ENCODE measurements at places on chromosomes 6 and 20.
A peak's percentile ranks its signal among the peaks of the same experiment; 100 is the strongest.

DNA sequence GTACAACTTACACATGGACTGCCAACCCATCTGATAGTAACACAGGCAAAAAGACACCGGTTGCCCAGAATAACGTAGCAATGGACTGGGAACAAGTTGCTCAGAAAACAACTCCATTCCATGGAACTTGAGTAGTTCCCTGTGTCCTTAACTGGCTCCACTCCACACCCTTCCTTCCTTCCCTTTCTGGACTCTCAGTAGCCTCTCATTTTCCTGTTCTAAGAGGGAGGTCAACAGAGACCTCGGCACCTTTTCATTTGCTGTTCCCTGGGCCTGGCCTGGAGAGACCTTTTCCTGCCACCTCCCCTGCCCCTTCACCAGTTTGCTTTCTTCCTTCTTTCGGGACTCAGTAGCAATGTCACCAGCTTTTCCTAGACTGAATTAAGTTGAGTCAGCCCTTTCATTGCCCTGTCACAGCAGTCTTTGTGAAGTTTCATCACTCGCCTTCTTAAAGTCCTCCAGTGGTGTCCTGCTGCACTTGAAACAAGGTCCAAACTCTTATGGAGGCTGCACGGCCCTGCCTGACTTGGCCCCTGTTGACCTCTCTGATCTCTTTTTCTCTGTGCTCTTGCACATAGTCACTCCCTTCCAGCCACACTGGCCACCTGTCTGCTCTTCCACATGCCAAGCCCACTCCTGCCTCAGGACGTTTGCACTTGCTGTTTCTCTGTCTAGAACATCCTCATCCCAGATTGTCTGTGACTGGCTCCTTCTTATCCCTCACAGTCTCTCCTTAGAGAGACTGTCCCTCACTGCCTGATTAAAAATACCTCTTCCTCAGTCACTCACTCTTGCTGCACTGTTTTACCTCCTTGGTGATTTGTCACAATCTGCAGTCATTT, 90.8 kb downstream of the KCNB1 start:
- no peak for DNase-seq

DNA sequence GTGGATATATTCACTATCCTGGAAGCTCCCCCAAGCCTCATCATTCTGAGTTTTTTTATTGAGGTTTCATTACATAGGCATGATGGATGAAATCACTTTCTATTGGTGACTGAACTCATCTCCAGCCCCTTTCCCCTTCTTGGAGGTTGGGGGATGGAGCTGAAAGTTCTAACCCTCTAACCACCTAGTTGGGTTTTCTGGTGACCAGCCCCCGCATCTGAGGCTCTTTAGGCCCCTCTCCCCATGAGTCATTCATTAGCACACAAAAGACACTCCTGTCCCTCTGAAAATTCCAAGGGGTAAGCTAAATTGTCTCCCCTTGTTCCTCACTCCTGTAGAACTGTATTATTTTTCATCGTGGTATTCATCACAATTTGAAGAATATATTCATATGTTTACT, 33.3 kb downstream of the GFRA4 start:
- DNase-seq = no peak

DNA sequence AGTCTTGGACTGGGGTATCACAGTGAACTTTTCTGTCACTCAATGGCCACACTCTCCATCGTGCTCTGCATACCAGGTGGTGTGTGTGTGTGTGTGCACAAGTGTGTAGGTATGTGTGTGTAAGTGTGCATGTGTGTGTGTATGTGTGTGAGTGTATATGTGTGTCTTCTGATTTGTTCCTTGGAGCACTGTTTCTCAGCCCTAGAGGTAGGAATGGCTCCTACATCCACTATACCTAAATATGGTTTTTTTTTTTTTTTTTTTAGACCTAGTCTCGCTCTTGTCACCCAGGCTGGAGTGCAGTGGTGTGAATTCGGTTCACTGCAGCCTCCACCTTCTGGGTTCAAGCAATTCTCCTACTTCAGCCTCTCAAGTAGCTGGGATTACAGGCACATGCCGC, 236.6 kb downstream of the PHF3 start:
- no peak for DNase-seq

- no peak for DNase-seq
These were observed 98.7 kb downstream of the BACH2 start for GRCh38 chr6:90197854-90198496.

DNA sequence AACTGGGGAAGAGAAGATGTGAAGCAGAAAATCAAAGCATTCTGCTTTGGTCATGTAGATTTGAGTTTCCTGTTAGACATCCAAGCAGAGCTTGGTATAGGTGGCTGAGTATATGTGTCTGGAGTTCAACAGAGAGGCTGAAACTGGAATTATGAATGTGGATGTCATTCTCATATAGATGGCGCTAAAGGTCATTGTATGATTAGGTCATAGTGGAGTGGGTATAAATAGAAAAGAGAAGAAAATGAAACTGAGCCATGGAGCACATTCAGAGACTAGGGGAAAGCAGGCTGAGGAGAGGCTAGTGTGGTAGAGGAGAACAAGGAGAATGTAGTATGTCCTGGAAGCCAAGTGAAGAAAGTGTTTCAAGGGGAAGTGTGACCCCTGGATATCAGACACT, 295.6 kb upstream of the PLN start:
- no peak for DNase-seq

GRCh38 chr20:10799735-10800134, 125.9 kb upstream of the JAG1 start:
- DNase-seq = no peak

- no peak for DNase-seq
These were observed 11.8 kb downstream of the NOL4L start for GRCh38 chr20:32573167-32573851.

DNA sequence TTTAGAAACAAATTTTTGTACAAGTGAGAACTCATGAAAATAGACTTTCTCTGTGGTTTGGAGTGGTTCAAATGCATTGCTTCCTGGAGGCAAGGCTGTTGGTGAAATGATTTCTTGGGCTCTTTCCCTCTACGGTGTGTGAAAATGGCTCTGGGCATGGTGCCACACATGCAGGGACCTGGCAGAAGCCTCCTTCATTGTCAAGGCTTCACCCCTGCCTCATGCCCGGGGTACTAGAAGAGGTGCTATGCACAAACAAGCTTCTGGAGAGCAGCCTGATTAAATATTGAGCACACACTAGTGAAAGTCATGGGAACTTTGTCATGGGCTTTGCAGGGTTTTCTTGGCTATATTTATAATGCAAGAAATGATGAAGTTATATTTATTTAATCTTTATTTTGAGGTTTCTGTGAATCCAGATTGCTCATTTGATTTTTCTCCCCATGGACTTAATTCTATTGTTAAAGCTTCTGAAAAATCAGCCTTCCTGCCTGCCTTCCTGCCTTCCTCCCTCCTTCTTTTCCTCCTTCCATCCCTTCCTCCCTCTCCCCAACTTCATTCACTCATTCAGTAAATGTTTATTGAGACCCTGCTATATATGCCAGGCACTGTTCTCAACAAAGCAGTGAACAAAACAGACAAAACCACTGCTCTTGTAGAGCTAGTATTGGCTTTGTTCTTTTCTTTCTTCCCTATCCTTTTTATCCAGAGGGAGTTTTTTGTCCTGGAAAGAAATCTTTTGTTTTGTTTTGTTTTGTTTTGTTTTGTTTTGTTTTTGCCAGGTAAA, 21.0 kb downstream of the C6orf89 start:
- peak; percentile 96 for DNase-seq

DNA sequence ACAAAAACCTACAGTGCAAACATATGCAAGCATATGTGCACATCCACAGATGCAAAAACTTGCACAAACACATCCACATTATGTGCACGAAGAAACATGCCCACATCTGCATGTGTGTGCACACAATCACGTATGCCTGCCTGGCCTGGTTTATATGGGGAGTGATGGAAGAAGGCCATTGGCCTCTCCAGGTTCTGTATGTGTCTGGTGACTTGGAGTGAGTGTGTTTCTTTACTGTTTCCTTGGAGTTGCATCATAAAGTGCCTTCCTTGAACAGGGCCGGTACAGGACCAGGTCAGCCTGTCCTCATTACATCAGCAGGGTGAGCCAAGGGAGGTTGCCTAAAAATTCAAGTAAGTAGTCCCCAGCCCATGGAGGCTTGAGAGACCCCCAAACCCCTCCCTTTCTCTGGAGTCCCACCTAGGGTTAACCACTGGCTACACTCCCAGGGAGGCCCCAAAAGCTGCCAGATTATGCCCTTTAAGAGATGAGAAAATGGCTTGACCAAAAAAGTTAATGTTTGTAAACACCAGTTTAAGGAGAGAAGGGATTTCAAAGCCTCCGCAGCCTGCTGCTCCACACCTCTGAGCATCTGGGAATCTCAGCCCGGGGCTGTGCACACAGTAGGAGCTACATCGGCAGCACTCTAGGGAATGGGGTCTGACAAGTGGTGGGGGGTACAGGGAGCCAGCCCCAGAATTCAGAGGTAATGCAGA, 140.8 kb downstream of the VEGFA start:
- no peak for DNase-seq

- DNase-seq = no peak
These were observed 251.9 kb downstream of the TAF4 start for GRCh38 chr20:61813791-61814190.

DNA sequence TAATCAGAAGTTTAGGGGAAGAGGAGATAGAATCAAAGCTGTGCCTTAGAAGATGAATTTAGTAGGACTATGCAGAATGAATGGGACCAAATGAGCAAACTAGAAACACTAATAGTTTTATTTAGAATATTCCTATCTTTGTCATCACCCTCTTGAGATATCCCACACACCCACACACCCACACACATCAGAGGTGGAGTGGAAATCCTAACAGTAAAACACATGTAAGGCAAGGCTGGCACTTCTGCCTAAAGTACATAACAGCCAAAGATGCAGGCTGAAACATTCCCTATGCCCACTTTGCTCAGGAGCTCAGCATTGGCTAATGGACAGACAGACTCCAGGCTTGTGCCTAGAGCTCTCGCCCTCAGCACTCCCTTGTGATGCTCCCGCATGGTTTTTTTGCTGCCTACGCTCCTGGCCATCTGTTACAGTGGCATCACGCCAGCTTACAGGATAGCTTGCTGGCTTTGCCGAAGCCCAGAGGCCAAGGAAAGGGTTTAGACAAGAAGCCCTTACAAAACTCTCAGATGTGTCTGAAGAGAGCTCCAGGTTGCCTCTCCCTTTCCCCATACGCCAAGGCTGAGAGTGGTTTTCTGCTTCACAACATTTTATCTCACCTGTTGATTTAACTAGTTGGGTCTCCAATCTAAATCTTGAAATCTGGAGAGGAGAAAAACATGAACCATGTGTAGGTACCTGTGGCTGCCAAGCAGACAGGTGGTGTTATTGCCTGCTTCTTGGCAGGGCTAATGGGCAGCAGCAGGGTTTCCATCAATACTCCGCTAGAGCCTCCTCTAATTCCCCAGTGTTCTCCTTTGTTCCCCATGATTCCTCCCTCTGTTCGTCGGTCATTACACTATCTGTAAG, 282.6 kb upstream of the ID4 start:
- peak; percentile 91 for DNase-seq

DNA sequence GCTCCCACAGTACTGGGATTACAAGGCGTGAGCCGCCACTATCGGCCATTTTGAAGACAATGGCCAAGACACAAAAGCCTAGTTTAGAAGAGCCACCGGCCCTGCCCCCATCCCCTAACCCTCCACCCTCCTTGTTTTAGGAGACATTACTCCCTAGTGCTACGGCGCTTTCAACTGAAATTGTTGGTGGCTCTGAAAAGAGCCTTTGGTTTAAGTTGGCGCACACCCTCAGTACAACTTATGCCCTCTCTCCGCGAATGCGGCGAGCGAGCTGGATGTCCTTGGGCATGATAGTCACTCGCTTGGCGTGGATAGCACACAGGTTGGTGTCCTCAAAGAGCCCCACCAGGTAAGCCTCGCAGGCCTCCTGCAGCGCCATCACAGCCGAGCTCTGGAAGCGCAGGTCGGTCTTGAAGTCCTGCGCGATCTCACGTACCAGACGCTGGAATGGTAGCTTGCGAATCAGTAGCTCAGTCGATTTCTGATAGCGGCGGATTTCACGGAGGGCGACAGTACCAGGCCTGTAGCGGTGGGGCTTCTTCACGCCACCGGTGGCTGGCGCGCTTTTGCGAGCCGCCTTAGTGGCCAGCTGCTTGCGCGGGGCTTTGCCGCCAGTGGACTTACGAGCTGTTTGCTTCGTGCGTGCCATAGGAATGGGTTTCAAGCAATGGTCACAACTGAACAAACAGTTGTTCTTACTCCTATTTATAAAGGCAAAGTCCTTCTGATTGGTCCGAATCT, 114.9 kb upstream of the BTN3A2 start:
- peak; percentile 86 for DNase-seq

GRCh38 chr6:161889324-161889723, 615.5 kb upstream of the AGPAT4 start:
- DNase-seq = no peak

- no peak for DNase-seq
These were observed 355.1 kb downstream of the EPM2A start for GRCh38 chr6:145380186-145380585.
